ENCODE measurements at places on chromosomes 6 and 20.

GRCh38 chr6:34146021-34146782 is at the start of gene GRM4:
TSS of gene GRM4 (minus strand) at chr6:34146087. CDS start at chr6:34133496, 12,591 bp downstream.
- DNase-seq = no peak

- no peak for DNase-seq
Measured at GRCh38 chr20:10022625-10023024, 12.2 kb upstream of the ANKEF1 start.

- DNase-seq = no peak
Measured at GRCh38 chr6:97438011-97438671, 155.1 kb upstream of the MMS22L start.

DNA sequence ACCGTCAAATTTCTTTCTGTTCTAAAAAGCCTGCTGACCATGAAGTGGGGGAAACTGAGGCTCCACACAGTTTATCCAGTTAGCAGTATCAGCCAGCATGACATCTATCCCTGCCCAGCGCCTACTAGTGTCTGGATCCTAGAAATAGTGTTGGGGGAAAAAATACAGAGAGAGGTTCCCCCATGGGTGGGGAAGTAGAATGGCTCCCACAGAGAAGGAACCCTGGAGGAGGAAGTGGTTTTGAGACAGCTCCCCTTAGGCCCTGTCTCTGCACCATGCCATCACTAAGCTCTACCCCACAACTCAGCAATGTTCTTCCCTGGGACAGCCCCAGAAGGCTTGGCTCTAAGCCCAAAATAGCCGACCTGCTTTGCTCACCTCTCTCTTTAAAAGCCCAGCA is 153.4 kb downstream of the MBOAT1 start:
- no peak for DNase-seq

DNA sequence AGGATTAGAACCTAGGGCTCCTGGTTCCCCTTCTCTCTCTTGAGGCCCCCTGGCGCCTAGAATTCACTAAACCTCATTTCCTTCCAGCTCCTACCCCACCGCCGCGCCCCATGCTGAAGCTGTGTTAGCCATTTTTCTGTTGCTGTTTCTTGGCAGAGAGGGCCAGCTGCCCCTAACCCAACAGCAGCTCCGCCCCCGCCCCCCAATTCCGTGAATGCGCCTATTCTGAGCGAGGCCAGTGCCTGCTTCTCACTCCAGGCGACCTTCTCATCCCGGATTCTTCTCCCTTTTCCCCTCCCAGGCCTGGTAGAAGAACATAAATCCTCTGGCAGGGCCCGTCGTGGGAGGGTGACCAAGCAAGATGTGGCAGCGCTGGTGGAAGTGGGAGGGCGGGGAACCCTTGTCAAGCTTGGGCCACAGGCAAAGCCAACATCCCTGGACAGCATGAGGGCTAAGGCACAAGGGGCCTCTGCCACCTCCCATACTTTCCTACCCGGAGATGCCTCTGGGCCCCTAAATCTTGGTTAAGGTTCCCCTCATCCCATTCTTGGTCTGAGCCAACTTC is 518 bp downstream of the RBPJL start:
- no peak for DNase-seq

GRCh38 chr20:48898210-48898609 is 23.3 kb upstream of the ARFGEF2 start:
- DNase-seq = no peak

DNA sequence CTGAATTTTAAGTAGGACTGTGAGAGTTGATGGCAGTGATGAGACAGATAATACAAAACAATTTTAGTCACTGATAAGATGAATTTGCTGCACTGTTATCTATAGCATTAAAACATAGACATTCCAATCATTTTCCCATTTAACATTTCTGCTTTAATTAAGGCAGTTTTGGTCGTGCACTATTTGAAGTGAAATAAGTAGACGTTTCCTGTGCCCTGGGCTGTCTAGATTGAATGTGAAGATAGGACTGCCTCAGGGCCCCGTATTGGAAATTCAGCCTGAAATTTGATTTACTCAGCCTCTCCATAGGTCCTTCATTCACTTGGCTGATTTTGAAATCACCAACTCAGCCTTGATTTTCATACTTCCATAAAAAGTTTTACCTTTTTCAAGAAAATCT is 48.3 kb downstream of the ARID1B start:
- DNase-seq = no peak

GRCh38 chr20:41064377-41064776 is 35.8 kb downstream of the TOP1 start:
- no peak for DNase-seq

GRCh38 chr20:55592866-55593265 is 412.5 kb downstream of the CBLN4 start:
- DNase-seq = no peak

DNA sequence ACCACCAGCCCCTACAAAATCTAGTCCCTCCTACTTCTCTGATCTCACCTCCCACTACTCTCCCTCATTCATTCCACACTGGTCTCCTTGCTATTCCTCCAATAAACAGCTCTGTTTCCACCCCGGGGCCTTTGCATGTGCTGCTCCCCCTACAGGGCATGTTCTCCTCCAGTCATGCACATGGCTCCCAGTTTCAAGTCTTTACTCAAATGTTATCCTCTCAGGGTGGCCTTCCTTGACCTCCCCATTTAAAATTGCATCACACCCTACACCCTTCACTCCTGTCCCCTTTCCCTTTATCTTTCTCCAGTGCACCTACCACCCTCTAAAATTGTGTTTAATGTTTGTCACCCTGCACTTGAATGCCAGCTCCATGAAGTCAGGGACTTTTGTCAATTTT is 174.5 kb downstream of the MRPL14 start:
- no peak for DNase-seq

DNA sequence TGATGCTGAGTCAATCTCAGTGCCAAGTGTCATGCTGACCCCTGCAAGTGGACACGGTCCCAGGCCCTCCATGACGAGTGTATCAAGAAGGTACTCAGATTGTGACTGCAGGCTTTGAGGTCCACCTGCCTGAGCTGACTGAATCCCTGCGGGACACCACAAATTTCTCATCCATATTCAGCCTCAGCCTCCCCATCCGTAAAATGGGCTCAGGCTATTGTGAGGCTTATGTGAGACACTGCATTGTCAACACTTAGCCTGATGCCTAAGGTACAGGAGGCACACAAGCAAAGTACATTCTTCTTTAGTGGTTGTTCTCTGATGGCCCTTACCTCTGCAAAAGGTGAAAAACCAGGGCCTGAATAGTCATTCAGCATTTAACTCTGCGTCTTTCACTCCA is 70.4 kb upstream of the NFATC2 start:
- no peak for DNase-seq

DNA sequence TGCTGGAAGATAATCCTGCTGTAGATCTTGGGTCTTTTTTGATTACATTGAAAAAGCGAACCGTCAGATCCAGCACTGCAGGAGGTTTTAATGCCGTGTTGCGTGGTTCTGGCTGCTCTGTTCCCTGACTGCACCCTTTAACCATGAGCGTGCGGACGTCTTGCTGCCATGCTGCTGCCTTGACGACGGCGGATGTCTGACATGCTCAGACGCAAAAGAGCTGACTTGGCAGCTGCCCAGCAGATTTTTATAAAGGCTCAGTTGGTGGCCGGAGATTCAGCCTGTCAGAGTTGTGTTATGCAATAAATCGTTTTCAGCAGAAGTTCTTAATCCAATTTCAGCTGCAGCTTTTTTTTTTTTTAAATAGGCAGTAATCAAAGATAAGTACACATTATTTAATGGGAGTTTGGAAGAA is 119.4 kb downstream of the JARID2 start:
- DNase-seq = peak; percentile 90

DNA sequence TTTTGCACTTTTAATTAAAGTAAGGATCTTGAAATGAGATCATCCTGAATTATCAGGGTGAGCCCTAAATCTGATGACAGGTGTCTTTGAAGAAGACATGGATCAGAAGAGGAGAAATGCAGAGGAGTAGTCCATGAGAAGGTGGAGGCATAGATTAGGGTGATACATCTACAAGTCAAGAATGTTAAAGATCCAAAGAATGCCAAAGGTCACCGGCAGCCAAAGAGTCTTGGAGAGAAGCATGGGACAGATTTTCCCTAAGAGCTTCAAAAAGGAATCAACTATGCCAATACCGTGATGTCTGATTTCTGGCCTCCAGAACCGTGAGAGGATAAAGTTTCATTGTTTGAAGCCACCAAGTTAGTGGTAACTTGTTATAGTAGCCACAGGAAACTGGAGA is 59.0 kb upstream of the THEMIS start:
- DNase-seq = no peak

DNA sequence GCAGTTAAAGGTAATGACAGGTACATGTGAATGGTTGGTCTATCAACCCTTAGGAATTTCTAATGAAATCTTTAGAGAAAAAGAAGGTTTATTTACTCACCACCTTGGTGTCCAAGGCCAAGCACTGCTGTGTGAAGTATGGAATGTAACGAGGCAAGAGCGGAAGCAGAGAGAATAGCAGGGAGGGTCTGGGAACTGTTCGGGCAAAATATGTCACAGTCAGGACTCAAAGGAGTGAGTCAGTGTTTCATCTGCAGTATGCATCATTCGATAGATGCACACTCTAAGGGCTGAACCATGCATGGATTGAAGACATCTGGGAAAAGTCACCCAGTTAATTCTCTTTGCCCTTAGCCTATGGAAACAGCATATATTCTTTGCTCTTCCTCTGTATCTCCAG is 33.2 kb downstream of the ADGRF5 start:
- no peak for DNase-seq

DNA sequence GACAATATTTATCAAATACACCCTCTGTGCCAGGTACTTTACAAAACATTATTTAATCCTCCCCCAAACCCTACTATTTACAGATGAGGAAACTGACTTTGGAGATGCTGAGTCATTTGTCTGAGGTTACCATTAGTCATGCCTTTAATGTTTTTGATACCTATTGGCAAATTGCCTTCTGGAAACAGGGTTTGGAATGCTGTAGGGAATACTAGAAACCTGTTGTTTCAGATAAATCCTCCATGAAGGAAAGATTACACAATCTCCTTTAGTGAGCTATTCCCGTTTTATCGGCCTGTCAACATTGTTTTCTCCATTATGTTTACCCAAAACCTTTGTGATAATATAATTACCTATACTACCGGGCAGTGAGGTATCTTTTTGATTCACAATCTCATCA is 93.6 kb upstream of the ADGRF1 start:
- DNase-seq = no peak

GRCh38 chr6:6699741-6700367 is 111.3 kb downstream of the LY86 start:
- peak; percentile 86 for DNase-seq
